ENCODE measurements at places on chromosomes 12 and 14.

DNA sequence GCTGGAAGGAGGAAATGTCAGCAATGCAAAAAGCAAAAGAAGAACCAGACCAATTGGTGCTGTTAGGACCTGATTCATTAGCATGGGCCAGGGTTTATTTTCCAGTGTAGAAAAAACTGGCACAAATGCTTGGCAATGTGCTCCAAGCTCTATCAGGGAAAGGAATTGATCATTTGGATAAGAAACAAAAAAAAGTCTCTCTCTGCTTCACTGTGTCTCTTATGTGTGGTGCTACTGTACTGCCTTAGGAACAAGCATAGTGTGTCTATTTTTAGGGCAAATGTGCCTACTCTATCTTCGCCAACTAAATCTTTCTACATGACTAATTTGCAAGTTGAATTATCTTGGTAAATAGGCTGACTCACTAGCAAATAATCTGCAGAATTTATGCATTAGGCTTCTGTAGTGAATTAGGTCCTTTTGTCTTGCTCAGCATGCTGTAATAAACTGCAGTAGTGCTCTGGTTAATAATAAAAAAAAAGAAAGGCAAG, 236.7 kb downstream of the MDGA2 start:
- DNase-seq: no peak

GRCh38 chr14:40240245-40240859, 808.1 kb upstream of the FBXO33 start:
- no peak for DNase-seq

- DNase-seq: no peak
These were observed 3.7 kb upstream of the RTL1 start for GRCh38 chr14:100907240-100907639.

DNA sequence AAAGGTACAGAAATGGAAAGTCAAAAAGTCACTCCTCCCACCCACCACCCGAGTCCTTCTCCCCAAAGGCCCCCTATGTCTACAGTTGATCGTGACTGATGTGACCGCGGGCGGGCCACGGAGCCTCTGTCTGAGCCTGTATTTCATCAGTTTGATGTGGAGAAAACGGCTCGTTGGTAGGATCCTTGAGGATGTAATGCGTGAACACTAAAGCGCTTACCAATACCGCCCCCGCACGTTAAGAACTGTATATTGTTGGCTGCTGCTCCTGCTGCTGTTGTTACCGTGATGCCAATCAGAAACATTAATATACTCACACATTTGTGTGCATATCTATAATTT, 24.6 kb upstream of the UBC start:
- no peak for DNase-seq

DNA sequence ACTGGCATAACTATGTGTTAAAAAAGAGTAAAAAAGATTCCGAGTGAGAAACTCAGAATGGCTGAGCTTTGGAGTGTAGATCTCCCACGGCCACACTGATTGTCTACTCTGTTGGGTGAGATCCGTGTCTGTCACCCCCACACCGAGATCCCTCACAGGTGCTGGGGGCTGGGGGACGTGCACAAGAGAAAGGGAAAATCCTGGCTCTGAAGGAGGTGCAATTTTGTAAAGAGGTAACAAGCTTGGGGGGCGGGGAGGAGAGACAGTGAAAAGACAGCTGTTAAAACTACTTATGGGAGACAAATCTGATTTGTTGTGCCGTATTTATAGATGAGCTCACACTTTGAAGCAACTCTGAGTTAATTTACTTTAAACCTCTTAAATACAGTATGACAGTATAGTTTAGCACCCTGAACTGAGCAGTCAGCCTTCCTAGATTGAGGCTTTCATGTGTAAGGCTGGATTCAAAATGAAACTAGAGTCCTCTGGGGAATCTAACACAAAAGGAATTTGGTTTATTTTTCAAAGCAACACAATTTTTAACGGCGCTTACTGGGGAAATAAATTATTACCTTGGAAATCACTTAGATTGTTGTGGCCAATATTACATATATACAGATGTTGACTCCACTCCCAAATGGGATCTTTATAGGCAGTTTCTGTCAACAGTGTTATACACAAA, 167.4 kb upstream of the RGS6 start:
- no peak for DNase-seq

DNA sequence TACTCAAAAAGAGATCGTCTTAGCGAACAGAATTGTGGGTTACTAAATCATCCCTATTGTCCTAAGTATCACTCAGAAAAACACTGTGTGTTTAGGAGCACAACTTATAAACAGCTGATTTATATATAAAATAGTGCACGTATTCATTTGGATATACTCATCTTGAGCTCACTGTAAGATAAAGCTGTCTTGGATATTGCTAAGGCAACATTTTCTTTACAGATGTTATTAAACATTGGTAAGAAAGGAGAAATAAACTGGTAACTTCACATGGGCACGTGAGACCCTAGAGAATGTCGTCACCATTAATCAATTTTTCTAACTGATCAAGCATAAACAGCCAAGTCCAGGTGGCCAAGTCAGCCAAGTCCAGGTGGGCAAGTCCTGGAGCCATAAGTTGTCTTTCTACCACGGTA, 1.7 kb downstream of the PAWR start:
- DNase-seq: no peak

- no peak for DNase-seq
These were observed 674.4 kb downstream of the TMTC2 start for GRCh38 chr12:83361071-83361470.

DNA sequence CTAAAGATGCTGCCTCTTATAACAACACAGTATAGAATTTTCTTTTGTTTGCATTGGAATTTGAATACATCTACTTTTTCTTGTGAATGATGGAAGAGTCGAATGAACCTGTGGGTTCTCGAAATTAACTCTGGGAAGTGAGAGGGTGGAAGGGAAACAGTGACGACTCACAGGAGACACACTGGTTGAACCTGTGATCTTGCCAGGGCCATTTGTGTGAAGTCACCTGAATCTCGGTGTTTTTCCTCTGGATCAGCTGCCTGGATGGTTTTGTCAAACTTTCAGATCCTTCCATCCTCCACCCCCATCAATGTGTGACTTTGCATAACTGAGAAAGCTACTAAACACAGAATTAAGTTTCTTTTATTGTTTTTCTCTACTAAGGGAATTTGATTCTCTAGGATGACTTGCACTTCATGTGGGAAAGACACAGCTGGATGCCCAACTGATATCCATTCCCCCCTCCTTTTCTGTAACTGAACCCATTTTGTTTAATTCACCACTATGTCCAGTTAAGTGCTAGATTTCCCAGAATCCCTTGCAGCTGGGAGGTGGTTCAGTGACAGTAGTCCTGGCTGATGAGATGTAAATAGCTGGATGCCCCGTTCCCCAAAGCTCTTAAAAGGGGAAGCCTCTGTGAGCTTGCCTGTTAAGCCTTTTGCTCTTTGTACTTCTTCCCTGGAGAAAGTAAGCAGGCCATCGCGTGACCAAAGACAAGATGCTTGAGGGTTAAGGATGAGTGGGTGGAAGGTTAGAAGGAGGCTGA, 6.3 kb downstream of the PPFIBP1 start:
- DNase-seq: no peak

DNA sequence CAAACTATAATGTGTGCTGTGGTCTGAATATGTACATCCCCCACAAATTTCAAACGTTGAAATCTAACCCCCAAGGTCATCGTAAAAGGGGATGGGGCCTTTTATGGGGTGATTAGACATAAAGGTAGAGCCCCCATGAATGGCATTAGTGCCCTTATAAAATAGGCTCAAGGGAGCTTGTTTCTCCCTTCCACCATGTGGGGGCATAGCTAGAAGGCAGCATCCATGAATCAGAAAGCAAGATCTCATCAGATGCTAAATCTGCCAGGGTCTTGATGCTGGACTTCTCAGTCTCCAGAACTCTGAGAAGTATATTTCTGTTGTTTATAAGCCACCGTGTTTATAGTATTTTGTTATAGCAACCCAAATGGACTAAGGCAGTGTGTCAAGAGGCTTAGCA, 33.4 kb upstream of the IGF1 start:
- no peak for DNase-seq

DNA sequence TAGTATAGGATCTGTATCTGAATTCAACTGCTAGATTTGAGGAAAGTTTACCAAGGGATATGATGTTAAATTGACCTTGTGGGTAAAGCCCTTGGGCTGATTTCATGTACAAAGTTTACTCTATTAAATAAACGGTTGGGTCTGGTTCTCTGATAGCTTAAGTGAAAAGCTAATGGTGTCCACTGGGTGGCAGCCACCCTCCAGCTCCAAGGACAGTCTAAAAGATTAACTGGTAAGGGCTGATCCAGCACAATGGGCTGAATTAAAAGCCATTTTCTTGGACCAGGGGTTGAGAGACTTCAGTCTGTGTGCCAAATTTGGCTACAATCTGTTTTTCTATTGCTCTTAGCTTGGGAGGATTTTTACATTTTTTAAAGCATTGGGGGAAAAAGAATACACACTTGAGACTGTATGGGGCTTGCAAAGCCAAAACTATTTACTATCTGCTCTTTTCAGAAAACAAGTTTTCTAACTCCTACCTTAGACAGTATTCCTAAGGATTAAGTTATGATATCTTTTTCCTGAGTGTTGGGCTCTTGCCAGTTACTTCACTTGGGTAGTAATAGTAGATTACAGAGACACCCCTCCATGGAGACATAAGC, 116.5 kb downstream of the GPHN start:
- DNase-seq: no peak

DNA sequence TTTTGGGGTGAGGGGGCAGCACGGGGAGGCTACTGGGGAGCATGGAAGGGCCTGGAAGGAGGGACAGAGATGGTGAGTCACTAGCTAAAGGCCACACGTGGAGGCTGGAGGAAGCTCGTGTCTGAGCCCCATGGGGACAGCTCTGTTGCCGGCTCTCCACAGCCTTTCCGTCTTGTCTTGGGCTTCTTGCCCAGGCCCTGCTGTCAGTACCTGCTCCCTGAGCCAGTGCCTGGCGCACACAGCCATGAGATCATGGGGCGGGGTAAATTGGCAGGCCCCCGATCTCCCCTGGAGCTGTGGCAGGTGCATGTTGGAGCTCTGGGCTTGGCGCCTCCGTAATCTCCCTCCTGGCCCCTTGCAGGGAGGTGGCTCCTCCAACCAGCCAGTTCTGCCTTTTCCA, 16.1 kb upstream of the KRT80 start:
- DNase-seq: no peak

- no peak for DNase-seq
These were observed 160.8 kb downstream of the CCER1 start for GRCh38 chr12:90794212-90794611.

- no peak for DNase-seq
These were observed 36.8 kb downstream of the DEGS2 start for GRCh38 chr14:100122481-100123223.

DNA sequence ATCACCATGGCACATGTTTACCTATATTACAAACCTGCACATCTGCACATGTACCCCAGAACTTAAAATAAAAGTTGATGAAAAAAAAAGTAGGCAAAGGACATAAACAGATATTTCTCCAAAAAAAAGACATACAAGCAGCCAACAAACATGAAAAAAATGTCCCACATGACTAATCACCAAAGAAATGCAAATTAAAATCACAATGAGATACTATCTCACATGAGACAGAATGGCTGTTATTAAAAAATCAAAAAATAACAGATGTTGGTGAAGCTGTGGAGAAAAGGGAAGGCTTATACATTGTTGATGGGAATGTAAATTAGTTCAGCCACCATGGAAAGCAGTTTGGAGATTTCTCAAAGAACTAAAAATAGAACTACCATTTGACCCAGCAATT, 68.0 kb upstream of the FAR2 start:
- DNase-seq: no peak

- DNase-seq: no peak
These were observed 96.2 kb upstream of the CPM start for GRCh38 chr12:69028941-69029729.

DNA sequence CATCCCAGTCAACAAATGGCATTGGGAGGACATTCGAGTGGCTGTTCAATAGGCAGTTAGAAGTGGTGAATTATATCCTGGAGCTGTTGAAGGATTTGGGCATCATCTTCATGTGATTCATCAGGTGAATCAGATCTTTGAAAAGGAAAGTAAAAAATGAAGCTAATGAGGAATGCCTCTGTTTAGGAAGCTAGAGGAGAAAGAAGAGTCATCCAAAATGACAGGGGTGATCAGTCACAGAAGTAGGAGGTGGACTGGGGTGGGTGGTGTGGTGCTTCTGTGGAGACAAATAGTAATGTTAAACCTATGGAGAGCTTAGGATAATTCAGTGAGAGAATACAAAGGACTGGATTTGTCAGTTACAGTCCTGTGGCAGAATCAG, 32.7 kb downstream of the DIP2B start:
- no peak for DNase-seq

DNA sequence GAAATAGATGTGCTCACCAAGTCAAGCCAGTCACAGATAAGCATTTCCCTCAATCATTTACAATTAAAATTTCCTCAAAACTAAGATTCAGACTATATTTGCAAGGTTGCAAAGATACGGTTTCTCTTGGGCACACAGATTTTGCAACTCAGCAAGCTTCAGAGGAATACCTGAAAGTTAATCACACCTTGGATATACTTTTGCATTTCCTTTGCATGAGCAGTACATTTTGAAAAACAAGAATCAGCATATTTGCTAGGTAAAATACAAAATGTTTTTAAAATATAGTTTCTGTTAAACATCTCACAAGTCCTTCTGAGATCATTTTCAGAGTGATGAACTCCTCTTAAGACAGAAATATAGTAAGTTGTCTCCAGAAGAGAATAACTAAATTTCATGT, 336.9 kb downstream of the DUSP6 start:
- DNase-seq: no peak

- peak; percentile 98 for DNase-seq
These were observed 9.0 kb downstream of the TPH2 start for GRCh38 chr12:71947645-71948105.

GRCh38 chr14:93977790-93978581, 1.6 kb upstream of the ASB2 start:
- no peak for DNase-seq

- DNase-seq: no peak
These were observed 2.0 kb downstream of the FERMT2 start for GRCh38 chr14:52948836-52949235.

DNA sequence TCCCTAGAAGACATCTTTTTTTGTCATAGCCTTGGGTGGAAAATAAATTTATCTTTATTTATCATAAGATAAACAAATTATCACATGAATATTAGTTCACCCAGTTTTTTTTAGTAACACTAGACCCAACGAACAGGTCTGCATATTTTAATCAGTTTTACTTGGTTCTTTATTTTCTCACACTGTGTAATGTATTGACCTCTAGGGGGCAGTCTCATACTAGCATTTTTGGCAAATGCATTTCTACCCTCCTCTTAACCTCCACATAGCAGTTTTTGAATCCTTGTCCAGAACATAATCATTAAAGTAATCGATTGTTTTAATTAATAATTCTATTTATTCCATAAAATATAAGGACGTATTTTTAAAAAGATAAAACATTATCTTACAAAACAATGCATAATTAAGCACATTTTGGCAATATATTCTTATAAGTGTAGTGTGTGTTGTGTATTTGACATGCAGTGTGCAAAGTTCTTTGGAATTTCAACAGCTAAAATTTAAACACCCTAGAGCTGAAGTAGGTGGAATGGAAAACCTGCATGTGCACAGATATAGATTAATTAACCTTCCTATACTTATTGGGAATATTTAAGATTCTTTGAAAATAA, 31.6 kb upstream of the PTPRQ start:
- DNase-seq: no peak
